Activated T-helper 17 cell treated with anti-CD3 and anti-CD28 coated beads, Interleukin-2, amount 50 U/mL, for 72 hours (primary cell): ENCODE measurements at places on chromosomes 2 and 18. TPM values are rescaled to one million over a fixed set of nuclear protein-coding genes. Genes with fewer than 3 reads are reported as not detected.

GRCh38 chr2:42954227-42954962 lies 162.0 kb upstream of the HAAO start:
- no peak for ATAC-seq

GRCh38 chr2:142585785-142586184 lies 291.7 kb upstream of the KYNU start:
- ATAC-seq = no peak

DNA sequence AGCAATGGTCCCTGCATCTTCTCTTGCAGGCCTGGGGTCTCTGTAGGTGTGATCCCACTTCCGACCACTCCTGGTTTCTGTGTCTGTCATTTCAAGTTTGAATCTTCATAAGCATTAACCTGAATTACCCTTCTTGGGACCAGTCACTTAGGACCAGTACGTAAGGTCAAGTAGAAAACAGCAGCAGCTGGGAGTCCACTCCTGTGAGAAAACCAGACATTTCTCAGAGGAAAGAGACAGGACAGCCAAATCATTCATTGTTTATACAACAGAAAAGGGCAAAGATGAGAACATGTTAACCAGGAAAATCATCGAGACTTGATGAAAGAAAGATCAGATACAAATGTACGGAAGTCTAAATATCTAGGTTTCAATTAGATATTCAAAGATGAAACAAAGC lies 163.0 kb downstream of the MREG start:
- ATAC-seq = no peak

The SERPINB3 gene
- not detected for total RNA-seq

GRCh38 chr2:112474844-112475486 lies 7.0 kb upstream of the TTL start:
- ATAC-seq = no peak

The GAL3ST2 gene
- 4.1 TPM for total RNA-seq

DNA sequence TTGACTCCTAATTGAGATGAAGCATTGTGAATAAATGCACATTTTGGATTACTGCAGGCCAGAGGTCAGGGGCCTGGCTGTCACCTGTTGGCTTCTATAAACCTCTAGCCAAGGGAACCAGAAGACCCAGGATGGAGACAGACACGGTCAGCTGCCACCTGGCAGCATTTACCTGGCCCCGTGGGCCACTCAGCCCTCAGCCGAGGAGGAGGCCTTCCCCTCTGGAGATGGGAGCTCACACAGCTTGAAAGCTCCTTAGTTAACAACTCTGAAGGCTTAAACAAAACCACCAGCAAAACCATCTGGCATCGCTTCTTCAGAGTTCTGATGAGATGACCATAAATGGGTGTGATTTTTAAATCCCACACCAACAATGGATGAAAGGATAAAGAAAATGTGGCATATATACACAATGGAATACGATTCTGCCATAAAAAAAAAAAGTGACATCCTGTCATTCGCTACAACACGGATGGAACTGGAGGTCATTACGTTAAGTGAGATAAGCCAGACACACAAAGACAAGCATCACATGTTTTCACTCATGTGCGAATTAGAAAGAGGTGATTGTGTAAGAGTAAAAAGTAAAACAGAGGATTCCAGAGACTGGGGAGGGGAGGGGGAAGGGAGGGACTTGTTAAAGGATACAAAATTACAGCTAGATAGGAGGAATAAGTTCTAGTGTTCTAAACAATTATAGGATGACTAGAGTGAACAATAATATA lies 218.4 kb downstream of the TMEM163 start:
- no peak for ATAC-seq

The CCDC148 gene
- 0.93 TPM for total RNA-seq

DNA sequence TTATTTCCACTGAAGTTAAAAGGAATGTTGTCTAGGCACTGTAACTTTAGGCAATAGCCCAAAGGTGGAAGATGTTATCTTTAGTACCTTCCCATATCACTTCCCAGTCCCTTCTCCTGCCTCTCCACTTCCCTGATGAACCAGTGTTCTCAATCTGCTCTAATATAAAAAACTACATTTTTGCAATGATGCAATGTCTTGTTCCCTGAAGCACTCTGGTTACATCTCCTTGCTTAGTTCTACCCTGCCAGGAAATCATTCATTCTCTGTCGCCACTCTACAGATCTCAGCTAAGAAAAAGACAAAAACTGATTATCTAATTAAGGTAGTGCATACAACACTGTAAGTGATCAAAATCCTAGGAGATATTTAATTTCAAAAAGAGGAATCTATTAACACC lies 71.3 kb downstream of the BAZ2B start:
- no peak for ATAC-seq

DNA sequence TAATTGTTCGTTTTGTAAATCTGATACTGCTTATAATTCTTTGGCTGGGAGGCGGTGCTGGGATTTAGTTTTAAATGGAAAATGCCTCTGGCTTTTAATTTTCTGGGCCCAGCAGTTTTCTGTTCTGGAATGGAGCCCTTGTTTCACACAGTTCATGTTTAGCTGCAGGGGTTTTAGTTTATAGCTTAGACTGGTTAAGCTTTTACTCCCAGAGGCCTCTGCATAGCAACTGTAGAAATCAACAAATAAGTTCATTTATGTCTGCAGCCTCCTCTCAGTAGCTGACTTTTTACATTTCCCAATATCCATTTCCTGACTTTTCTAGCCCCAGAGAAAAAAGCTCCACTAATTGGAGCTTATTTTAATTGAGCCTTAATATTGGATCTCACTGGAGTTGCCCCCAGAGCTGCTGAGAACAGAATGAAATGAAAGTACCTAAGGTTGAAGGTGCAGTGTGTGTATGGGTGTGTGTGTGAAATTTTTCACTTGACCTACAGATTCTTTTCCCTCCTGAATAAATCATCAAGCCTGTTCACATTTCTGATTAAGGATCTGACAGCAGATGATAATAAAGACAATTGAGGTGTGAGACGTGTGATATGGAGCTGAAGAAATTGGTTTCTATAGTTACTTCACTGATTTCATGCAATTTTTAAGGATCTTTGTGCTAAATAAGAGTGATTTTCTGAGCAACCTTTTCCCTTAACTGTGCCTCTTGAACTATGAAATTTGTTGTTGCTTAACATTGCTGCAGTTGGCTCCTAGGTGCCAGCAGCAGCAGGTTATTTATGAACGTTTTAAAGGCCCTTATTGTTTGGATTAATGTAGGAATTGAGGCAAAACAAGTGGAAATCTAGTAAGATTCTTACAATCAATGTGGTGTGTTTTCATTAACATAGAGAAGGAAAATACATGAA lies 109.6 kb downstream of the TAF4B start:
- ATAC-seq = no peak

DNA sequence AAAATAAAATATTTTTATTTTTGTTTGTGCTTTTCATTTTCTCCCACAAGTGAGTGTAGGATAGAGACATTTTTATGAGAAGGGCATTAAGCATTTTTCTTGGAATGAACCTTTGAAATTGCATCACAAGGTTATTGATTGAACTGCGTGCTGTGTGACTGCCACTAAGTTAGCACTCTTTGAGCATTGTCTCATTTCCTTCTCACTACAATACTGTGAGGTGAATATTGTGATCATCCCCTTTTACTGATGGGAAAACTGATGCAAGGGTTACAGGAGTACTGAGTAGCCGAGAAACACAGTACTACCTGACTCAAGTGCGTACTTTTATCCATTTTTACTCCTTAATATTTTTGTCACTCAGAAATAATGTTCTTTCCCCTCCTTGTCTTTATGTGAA lies 2.0 kb downstream of the NBEAL1 start:
- no peak for ATAC-seq

The KCNG3 gene
- not detected for total RNA-seq

DNA sequence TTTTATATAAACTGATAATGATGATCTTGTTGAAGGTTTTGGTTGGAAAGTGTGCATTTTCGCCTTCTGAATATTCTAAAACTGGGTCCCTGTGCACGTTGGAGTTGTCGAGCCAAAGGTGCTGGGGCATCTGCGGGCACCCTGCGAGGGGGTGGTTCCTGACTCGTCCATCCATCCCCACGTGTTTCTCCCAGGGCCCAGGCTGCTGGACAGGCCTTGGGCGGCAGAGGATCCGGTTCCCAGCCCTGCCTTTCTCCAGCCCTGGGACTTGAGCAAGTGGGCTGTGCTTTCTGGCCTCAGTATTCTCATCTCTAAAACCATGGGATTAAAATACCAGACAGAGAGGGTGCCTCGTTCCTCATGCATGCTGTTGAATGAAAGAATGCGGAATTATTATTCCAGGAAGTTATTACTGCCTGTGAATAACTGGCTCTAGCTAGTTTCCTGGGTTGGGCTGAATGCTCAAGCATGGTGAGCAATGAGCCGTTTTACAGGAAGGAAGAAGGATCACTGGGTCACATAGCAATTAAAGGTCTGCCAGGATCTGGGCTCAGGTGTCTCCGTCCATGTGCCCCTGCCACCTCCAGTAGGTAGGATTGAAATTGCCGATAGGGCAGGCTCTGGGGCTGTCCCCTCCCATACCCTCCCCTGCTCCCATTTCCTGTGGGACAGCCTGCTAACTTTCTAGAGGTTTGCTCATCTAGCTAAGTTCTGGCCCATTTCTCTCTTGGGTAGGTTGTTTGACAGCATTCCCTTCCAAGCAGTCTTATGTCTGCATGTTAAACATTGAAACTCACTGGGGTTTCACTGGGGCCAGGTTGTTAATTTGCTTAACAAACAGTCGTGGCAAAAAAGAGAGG lies 77.2 kb upstream of the HS6ST1 start:
- ATAC-seq = no peak

DNA sequence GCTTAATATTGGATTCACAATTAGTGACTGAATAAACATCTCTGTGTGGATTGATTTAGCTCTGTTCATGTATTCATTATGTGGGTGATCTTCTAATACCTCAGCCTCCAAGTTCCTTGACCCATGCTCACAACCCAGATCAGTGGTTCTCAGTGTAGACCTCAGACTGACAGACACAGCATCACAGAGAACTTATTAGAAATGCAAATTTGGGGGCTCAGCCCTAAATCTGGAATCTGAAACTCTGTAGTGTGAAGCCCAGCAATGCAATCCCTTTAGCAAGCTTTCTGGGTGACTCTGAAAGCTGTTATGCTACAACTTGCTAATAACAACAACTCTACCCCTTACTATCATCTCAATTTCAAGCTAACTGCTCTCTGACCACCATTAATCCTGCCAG lies 273.1 kb upstream of the FANCL start:
- ATAC-seq = no peak

GRCh38 chr2:222745836-222746559 lies 74.5 kb downstream of the MOGAT1 start:
- ATAC-seq = no peak

DNA sequence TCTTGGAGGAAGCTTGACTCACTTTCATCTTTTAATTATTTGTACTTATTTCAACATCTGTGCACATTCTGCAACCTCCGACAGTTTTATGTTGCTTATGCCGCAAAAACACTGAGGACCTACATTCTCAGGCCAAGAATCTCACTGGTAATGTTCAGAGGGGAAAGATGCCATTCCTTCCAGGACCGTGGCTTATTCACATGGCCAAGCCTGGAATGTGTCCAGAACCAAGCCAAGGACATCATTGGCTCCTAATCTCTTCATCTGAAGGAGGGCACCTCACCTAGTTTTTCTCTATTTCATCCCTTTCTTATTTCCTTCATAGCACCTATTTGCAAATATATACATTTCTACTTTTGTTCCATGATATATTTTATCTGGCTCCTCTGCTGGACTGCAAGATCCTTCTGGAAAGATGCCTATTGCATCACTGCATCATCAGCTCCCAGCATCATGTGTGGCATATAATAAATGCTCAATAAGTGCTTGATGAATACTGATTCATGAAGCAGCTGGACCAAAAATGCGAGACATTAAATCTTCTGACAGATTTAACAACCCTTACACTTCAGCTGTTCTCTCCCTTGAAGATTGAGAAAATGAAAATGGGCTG lies 377.1 kb downstream of the TNS1 start:
- ATAC-seq = no peak

- peak; percentile 70 for ATAC-seq
Observed at GRCh38 chr2:172288603-172289002, 138.8 kb upstream of the ITGA6 start.

The SULT1C2 gene
- total RNA-seq = not detected

The CTAGE1 gene
- not detected for total RNA-seq

The ADGRF3 gene
- 3.0 TPM for total RNA-seq

DNA sequence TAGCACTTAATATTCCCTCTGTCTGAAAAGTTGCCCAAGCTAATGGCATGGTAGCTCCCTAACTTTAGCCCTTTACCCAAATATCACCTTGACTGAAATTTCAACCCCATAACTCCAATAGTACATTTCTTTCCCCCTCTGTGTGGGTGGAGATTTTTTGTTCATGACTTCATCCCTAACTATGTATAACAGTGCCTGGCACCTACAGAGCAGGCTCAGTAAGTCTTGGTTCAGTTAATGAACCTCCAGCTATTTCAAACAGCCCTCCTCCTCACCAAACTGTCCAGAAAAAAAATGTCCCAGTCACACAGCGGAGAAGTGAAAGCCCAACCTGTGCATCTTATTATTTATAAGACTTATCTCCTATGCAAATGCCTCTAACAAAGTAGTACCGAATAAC lies 18.6 kb downstream of the BUB1 start:
- no peak for ATAC-seq

The ADRA2B gene
- total RNA-seq = 1.3 TPM

GRCh38 chr2:854460-854859 lies 96.2 kb upstream of the SNTG2 start:
- peak; percentile 53 for ATAC-seq

- ATAC-seq = no peak
Observed at GRCh38 chr2:233346930-233347329, 7.4 kb upstream of the DGKD start.
